Posterior vena cava (tissue), 2 donors: ENCODE measurements at places on chromosomes 5 and 9. TPM values are rescaled to one million over a fixed set of nuclear protein-coding genes. Genes with fewer than 3 reads are reported as not detected.

DAPK1 gene
- total RNA-seq: 33.2 TPM

INSL4 gene
- total RNA-seq: not detected

ZNG1C gene
- 16.7 TPM for total RNA-seq

DPYSL3 gene
- total RNA-seq: 418 TPM

GZMA gene
- total RNA-seq: 1.7 TPM

AJM1 gene
- 4.7 TPM for total RNA-seq

HOMER1 gene
- total RNA-seq: 7.8 TPM

CER1 gene
- total RNA-seq: not detected

ARHGEF28 gene
- total RNA-seq: 13.0 TPM

SLC36A2 gene
- not detected for total RNA-seq

TICAM2 gene
- total RNA-seq: 7.9 TPM

GRCh38 chr9:135701067-135701958 lies 672 bp upstream of the KCNT1 start:
- DNase-seq: no peak

DNA sequence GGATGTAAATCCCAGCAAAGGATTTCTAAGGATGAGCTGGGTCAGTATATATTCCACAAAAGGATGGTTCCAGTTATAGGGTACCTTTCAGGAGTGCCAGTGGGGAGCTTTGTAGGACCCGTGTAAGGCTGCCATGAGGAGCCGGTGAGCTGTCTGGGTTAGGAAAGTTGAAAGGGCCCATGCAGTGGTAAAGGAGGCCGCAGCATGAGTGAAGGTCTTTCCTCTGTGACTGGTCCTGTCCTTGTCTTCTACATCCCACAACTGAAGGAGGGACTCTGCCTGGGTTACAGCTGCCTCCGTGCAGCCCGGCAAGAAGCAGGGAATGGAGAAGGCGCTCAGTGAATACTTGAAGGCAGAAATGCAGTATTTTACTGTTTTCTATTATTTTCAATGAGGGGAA lies 58.9 kb downstream of the HSPA4 start:
- DNase-seq: no peak

DNA sequence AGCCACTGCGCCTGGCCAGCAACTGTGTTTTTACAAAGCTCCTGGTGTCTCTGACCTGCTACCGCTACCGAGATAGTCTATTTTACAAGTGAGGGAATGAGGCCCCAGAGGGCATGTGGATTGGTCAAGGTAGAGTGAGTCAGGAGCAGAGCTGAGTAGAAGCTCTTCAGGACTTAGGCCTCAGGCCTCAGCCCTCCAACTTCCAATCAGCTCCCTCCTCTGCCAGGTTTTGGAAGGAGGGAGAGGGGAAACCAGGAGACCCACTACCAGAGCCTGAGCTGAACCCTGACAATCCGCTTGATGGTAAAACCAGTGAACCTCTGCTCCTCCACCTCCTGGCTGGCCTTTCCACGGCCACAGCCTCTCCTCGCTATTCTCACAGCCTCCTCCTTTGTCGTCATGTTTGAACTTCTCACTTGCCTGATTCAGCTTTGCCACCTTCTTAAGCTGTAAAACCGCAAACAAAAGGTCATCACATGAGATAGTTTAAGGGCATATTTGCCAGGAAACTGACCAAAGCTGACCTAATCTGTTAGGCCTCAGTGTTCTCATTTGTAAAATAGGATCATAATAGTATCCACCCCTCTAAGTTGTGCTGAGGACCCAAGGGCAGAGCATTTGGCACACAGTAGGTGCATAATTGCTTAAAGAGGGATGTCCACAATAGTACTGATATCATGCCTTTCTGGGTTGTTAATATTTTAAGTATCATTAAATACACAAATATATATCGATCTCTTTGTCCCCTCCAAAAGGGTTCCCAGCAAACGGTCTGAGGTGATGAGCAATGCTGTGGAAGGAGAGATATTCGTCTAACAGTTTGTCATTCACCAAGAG lies 1.7 kb downstream of the TRAF1 start:
- no peak for DNase-seq

GRCh38 chr5:151243564-151243963 lies 9.4 kb upstream of the GM2A start:
- peak; percentile 31 for DNase-seq

- DNase-seq: peak; percentile 61
Observed at GRCh38 chr5:179266291-179267070, 78.8 kb downstream of the ADAMTS2 start.

GRCh38 chr9:126860077-126860756 lies at the start of gene ZBTB34:
Gene ZBTB34 (plus strand): TSS chr9:126860639. CDS start chr9:126879400, 18,761 bp downstream.
- peak; percentile 88 for DNase-seq

- DNase-seq: no peak
Observed at GRCh38 chr5:127988146-127988760, 95.3 kb upstream of the SLC12A2 start.

DNA sequence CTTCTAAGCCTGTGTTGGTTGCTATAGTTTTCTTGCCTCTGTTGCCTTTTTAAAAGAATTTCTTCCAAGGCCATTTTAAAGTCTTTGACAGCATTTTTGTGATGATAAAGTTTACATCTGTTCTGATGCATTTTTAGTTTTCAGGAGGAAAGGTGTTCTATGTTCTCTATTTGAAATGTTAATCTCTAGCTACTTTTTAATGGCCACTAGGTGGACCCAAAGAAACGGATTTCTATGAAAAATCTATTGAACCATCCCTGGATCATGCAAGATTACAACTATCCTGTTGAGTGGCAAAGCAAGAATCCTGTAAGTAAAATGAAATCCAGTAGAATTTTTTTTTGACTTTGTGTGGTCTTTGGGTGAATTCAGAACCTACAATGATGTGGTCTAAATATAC lies 60.2 kb downstream of the MELK start:
- no peak for DNase-seq

DNA sequence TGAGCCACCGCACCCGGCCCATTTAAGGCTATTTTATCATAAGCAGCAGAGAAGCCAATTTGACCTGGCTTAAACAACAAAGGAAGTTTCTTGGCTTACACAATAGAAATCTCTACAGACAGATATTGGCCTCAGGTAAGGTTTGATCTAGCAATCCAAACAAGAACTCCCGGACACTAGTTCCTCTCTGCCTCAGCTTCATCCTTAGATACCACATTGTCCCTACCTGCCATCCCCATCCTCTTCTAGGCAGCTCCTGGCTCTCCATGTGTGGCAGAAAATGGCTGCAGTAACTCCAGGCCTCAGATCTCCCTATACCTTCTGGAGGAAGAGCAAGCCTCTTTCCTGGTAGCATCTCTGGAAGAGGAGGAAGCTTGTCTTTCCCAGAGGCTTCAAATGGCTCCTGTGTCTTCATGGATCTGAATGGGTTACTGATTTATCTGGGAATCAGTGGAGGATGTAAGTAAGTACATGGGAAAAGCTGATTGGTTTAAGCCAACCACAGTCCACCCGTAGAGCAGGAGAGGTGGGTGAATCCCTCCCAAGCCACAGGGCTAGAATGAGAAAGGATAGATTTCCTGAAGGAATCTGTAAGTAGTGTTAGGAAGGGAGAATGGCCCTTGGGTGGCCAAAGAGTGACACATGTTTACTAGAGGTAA lies 26.7 kb upstream of the AOPEP start:
- no peak for DNase-seq

DNA sequence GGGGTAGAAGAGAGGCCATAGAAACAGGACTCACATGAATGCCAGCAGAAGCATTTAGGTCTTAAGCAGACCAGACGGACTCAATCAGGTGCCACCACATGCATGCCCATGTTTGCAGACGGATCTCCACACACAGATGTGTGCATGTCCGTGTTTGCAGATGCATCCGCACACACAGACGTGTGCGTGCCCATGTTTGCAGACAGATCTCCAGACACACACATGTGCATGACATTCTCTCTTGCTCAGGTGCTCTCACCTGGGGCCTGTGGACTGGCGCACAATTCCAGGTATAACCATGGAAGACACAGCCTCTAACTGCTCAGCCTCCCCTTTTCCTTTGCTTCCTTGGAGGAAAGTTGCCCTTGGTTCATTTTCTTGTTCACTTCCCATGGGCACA lies 148.3 kb downstream of the CACNA1B start:
- DNase-seq: no peak

DNA sequence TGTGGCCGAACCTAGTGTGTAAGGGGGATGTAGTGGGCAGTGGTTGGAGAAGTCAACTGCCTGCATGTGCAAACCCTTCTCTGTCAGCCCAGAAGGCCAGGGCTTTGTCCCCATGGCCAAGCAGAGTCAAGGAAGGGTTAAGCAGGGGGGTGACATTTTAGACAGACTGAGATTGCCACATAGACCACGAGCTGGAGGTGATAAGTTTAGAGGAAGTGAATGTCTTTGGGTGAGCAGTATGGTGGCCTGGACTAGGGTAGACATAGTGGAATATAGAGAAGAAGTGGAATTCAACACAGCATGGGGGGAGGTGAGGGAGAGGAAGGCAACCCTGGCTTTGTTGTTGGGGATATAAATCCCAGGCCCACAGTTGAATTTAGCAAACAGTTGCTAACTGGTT lies 38.7 kb upstream of the CDKN2AIPNL start:
- no peak for DNase-seq

GRCh38 chr5:146388386-146388785 lies 49.7 kb downstream of the POU4F3 start:
- DNase-seq: no peak

DNA sequence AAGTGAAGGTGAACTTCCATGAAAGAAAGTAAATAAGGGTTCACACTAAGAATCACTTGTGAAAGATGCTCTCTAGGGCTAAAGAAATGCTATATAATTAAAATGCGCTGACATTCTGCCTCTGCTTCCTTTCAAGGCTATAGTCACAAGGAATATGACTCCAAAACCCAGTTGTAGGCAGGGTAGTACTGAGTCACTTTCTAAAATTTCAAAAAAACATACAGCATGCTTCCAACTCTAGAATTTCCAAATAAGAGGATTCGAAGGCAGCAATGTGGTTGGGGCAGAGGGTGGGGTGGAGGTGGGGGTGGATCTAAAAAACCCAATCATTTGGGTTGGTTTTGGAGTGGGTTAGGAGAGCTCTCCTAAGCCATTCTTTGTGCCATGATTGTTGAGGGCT lies 84.6 kb downstream of the HMHB1 start:
- no peak for DNase-seq

GRCh38 chr5:60340326-60340725 lies 359.6 kb downstream of the DEPDC1B start:
- no peak for DNase-seq

- DNase-seq: no peak
Observed at GRCh38 chr5:5964347-5964746, 414.0 kb downstream of the MED10 start.

DNA sequence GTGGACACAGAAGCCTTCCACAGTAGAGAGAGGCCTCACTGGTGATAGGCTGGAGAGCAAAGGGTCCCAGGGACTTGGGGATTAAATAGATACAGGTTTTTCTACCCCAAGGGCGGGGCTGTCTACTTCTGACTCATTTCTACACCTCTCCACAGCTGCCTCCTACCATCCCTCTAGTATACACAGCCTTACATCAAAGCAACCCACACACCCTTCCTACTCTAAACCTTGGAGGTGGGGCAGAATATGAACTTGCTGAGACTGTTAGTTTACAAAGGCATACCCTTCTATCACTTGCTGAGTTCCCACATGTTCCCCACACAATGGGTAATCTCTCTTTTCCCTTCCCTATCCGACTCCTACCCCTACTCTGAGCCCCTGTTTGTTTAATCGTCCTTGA lies 19.9 kb upstream of the PCA3 start:
- DNase-seq: no peak

DNA sequence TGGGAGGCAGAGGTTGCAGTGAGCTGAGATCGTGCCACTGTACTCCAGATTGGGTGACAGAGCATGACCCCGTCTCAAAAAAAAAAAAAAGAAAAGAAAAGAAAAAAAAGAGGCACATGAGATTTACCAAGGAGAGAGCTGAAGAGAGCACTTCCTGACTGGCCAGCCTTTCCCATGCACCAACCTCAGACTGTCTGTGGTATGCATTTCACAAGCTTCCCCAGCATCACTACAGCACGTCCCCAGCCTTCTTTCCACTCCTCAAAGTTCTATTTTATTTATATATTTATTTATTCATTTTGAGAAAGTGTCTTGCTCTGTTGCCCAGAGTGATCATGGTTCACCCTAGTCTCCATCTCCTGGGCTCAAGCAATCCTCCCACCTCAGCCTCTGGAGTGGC lies 13.6 kb upstream of the FUBP3 start:
- DNase-seq: peak; percentile 15

DNA sequence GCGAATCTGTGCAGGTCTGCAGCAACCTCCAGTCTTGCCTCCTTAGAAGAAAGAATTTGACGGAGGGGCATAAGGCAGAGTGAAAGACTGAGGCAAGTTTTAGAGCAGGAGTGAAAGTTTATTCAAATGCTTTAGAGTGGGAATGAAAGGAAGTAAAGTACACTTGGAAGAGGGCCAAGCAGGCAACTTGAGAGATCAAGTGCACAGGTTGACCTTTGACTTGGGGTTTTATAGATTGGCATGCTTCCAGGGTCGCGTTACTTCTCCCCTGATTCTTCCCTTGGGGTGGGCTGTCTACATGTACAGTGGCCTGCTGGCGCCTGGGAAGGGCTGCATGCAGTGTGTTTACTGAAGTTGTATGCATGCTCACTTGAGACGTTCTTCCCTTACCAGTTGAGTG lies 127.2 kb upstream of the FER start:
- no peak for DNase-seq
